Endothelial cell of umbilical vein (primary cell): ENCODE measurements at places on chromosomes 6 and 20.
A peak's percentile ranks its signal among the peaks of the same experiment; 100 is the strongest.

- DNase-seq = no peak
These were observed 239.8 kb downstream of the CDC5L start for GRCh38 chr6:44627091-44627882.

- DNase-seq = no peak
These were observed 986.3 kb downstream of the TFAP2A start for GRCh38 chr6:9428421-9429172.

- DNase-seq = peak; percentile 89
These were observed 231.9 kb upstream of the SGK1 start for GRCh38 chr6:134549854-134550253.

DNA sequence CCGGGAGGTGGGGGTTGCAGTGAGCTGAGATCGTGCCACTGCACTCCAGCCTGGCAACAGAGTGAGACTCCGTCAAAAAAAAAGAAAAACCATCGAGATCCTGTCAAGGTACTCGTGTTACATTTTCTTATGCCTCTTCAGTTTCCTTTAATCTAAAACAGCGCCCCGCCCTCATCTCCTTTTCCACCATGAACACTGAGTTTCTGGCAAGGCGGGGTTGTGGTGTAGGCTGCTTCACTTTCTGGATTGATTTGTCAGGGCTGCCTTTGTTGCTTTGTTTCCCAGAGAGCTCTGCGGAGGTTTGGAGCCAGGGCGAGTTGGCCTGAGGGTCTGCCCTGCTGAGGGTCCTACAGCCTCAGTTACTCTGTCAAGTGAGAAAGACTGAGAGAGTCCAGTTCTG lies 8.9 kb downstream of the ITPR3 start:
- no peak for DNase-seq

DNA sequence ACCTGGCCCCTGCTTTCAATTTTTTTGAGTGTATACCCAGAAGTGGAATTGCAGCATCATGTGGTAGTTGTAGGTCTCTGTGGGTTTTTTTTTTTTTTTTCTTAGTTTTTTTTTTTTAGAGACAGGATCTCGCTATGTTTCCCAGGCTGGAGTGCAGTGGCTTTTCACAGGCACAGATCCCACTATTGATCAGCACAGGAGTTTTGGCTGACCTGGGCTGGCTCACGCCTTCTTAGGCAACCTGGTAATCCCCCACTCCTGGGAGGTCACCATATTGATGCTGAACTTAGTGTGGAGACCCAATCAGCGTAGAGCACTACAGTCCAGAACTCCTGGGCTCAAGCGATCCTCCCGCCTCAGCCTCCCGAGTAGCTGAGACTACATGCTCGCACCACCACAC lies 25.9 kb downstream of the MTO1 start:
- DNase-seq = no peak

GRCh38 chr20:12413116-12413515 lies 495.4 kb downstream of the BTBD3 start:
- no peak for DNase-seq

DNA sequence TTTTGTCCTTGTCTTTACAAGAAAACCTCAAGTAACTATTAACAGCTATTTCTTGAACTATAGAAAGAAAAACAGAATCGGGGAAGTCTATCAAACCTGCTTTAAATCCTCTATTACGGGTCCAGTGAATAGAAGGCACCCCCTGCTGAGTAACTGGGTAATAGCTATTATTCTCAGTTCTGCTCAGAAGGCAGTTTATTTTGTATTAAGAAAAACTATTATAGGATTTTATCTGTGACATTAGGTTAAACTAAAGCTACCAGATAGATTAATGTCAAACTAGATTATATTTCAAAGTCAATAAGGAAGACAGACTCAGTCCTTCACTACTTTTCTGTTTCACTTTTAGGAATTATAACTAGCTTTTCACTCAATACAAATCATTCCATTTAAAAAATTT lies 93.7 kb downstream of the DST start:
- peak; percentile 64 for DNase-seq

DNA sequence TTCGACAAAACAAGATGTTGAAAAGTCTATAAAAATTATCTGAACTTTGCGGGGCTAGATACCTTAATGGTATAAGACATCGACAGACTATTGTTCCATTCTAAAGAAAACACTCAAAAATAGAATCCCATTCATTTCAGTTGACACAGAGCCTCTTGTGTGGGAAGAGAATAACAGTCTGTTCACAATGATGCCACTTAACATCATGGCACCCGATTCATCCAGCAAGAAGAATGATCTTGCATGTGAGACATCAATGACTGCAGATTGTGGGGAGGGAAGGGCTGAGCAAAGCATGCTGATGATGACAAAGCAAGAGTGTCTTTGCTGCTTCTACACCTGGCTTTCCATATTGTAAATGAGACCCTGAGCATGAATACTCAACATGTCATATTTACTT lies 49.7 kb upstream of the ARMH2 start:
- no peak for DNase-seq

DNA sequence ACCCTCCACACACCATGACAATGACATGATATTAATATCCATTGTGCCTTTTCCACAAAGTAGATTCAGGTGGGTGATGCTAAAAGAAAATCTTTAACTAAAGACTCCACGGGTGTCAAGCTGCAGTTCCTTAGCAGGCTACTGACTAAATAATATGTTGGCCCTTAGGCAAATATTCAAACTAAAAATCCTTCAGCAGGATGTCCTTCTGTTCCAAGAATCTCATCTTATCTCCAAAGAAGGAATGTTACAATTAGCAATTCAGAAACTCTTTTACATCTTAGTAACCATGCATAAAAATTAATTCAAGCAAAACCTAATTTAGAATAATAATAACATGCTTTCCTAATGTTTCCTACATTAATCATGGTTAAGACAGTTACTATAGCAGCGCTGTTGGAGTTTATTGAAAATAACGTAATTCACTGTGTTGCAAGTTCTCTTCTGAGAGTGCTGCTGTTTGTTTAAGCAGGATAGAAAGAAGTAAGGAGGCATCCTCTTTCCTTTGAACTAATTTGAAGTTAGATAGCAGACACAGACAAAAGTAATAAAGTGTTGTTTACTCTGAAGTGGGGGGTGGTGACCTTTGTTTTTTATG lies 414.8 kb upstream of the CDH4 start:
- DNase-seq = no peak

GRCh38 chr6:2353412-2354137 lies 108.2 kb upstream of the GMDS start:
- DNase-seq = peak; percentile 92

- DNase-seq = no peak
These were observed 100.0 kb upstream of the MLIP start for GRCh38 chr6:54011277-54011648.

GRCh38 chr20:23645575-23645974 lies 7.8 kb upstream of the CST3 start:
- DNase-seq = no peak

- DNase-seq = peak; percentile 76
These were observed 23.2 kb downstream of the RBCK1 start for GRCh38 chr20:431012-431904.

DNA sequence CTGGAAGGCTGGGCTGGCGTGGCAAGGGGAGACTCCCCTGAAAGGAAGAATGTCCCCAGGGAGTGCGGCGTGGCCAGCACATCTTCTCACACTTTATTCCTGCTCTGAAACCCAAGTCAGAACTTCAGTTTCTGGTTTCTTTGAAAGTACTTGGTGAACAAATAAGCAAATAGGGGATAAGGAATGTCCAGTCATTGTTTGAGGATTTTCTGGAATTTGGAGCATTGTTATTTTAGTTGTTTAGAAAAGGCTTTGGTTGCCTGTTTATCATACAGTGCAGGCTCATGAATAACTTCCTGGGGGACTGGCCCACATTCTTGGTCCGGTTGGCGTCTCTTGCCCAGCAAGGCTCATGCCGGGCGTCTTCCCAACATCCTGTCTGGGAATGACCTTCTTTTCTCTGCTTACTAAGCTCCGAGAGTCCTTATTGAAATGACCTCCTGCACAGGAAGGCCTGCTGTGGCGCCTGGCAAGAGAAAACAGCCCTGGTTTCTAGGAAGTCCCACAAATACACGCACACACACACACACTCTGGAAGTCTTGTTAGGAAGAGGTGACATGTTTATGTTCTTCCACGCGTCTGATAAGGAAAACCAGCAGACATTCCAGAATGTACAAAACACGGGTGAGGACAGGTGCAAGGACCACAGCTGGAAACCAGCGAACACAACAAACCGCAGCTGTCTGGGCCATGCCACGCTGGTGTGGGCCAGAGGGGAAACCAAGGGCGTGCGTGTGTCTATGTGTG lies 71.9 kb downstream of the TMEM170B start:
- peak; percentile 99 for DNase-seq

DNA sequence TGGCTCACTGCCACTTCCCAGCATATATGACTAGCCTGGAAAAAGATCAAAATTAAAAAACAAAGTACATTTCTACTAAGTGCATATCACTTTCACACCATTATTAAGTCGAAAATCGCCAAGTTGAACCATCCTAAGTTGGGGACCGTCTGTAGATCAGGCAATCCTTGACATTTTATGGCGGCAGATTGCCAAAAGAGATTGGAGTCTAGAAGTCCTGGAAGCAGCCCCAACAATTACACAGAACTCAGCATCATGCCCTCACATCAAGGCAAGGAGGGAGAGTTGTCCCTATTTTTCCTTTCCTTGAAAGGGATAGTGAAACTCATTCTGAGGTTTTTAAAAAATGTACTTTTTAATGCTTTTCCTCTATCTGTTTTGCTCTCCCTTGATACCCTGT lies 30.7 kb downstream of the SLC22A3 start:
- no peak for DNase-seq

- no peak for DNase-seq
These were observed 36.8 kb upstream of the CLDN20 start for GRCh38 chr6:155227046-155227445.

DNA sequence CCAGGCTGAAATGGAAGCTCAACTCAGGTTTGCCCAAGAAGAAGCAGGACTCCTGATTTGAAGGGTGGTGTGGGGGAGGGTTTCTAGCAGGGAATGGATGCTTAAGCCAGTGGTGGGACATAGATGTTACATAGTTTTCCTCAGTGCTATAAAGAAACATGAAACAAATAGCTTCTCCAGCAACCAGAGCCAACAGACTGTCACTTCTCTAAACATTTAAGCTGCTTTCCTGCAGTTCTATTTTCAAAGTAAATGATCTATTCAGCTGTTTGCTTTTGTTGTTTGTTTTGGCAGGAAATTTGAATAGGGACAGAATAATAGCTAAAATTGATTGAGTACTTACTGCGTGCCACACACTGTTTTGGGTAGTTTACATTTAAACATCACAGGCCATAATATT lies 169.0 kb downstream of the UST start:
- no peak for DNase-seq
